ENCODE measurements at places on chromosomes 6 and 20.

GRCh38 chr6:111220383-111221031 is 133.2 kb downstream of the SLC16A10 start:
- no peak for DNase-seq

DNA sequence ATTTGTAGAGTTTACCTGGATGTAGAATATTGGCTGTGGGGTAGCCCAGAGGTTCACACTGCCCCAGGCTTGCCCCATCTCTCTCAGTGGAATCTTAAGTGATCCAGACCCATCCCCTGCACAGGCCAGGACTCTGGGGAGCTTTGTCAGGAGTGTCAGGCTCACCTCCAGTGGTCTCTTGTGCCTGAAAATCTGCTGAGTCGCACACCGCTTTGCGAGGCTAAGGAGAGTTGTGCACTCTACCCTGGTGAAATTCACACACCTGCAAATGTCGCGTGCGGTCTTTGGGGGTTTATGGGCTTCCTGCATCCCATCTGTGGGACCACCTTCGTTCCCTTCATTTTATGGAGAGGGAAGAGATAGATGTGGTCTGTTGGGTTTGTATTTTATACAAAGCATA is 63.6 kb upstream of the KIF25 start:
- no peak for DNase-seq

- DNase-seq = peak; percentile 34
Observed at GRCh38 chr20:23086931-23087411, 847 bp upstream of the CD93 start.

- no peak for DNase-seq
Observed at GRCh38 chr6:4682431-4683097, 93.6 kb upstream of the CDYL start.

DNA sequence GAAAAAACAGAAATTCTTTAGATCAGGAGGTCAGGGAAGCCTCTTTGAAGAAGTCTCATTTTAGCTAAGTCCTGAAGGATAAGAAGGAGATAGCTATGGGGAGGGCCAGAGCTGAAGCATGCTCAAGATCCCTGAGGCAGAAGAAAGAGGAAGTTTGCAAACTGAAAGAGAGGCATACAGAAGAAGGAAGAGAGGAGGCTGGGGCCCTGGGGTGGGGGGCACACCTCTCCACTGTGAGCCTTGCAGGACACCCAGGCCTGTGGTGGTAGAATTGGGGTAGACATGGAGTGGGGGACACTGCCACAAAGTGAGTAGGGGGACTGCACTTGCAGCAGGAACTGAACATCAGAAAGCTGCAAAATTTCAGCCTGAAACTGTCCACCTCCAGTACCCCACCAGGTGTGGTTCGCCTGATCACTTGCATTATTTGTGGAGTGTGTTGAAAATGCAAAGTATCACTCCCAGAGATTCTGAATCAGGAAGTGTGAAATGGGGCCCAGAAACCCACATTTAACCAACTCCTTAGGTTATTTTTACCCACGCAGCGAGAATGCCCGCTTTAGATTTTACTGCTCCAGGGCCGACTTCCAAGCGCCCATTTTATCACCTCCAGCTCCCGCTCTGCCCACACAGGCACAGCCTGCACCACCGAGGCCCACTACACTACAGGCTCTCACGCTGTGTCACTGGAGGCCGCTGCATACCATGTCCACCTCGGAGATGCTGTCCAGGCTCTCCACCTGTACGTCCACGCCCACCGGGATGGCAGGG is 44.0 kb downstream of the GABRR2 start:
- no peak for DNase-seq

DNA sequence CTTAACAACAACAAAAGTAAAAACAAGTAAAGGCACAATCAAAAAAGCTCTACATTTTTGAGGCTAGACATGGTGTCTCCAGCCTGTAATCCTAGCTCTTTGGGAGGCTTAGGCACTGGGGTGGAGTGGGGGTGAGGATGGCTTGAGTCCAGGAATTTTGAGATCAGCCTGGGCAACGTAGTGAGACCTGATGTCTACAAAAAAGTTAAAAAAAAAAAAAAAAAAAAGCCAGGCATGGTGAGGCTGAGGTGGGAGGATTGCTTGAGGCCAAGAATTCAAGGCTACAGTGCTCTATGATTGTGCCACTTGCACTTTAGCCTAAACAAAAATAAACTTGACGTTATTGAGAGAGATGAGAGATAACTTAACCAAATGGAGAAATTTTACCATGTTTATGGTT is 60.1 kb downstream of the QKI start:
- no peak for DNase-seq

- DNase-seq = peak; percentile 12
Observed at GRCh38 chr6:3433005-3433404, 23.8 kb downstream of the SLC22A23 start.
